ENCODE measurements at places on chromosomes 5 and 9. TPM values are rescaled to one million over a fixed set of nuclear protein-coding genes. Genes with fewer than 3 reads are reported as not detected.

DNA sequence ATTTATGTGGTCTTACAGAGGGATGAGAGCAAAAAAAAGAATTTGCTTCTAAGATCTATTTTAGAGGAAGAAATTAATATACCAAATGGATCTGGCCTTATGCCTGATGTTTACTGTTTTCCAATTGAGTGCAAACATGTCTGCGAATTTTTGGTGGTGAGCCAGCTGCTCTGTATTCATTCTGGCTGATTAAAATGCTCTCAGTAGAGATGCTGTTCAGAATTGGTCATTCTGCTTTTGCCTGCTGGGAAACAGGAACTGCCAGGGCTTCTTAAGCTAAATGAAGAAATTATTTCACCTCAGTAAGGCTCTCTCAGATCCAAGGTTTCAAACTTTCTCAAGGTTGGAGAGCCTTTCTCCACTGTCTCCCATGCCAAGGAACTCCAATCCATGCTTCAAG is 132.0 kb upstream of the SV2C start:
- DNase-seq = no peak

DNA sequence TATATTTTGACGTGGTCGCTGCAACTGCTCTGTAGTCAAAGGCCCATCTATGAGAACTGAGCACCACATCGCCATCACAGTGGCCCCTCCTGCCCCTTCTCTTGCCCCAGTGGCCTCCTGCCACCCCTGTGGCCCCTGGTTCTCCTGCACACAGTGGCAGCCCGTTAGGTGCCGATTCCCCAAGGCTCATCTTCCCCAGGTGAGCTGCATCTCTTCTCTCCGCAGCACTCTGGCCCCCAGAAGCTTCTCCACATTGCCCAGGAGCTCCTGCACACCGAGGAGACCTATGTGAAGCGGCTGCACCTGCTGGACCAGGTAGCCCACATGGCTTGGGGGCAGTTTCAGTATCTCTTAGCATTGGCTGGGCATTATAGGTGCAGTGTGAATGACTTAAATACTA is 55.4 kb downstream of the FGD3 start:
- no peak for DNase-seq

Gene MCC
- 14.0 TPM for total RNA-seq

Gene TAF11L9
- not detected for total RNA-seq

Gene PCDHA13
- 1.5 TPM for total RNA-seq

- DNase-seq = no peak
These were observed 52.6 kb downstream of the PLAC8L1 start for GRCh38 chr5:146052780-146053179.

DNA sequence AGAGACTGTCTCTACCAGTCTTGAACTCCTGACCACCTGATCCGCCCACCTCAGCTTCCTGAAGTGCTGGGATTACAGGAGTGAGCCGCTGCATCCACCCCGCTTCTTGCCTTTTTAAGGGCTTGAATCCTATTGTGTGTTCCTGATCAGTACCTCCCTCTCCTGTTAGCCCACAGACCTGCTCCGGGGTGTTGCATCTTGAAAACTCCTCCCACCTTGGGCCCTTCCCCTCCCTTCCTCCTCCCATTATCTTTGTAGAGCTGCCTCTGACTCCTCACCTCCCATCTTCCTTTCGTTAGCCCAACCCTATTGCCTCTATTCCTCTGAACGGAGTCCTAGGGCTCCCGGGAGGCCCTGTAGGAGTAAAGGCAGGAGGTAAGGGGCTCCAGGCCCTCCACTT is 48.5 kb upstream of the NEK6 start:
- no peak for DNase-seq

GRCh38 chr9:13318027-13318426 is 38.5 kb upstream of the MPDZ start:
- DNase-seq = no peak

DNA sequence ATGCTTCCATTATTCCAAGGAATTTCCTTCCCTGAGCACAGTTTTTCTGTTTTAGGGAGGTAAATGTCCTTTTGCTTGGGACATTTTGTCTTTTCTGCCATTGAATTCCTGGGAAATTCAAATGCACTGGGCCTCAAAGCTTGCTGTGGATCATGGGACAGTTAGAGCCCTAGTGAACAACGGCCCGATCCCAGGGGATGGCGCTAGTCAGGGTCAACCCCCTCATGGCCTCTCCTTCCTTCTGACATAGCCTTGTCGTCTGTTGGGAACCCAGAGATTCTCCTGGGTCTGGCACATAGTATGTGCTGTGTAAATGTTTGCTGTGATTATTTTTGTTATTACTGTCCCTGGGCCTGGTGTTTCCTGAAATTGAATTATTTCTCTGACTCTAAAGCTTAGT is 30.7 kb upstream of the COL15A1 start:
- DNase-seq = peak; percentile 30

GRCh38 chr9:97398999-97399758 is 12.7 kb upstream of the TDRD7 start:
- peak; percentile 91 for DNase-seq

- DNase-seq = no peak
These were observed 413.6 kb upstream of the DAP start for GRCh38 chr5:11174591-11174990.

GRCh38 chr9:131410044-131410491 is 16.2 kb downstream of the PRRC2B start:
- no peak for DNase-seq

Gene ADAMTSL1
- 1.5 TPM for total RNA-seq

- no peak for DNase-seq
These were observed 332.2 kb downstream of the TMEM167A start for GRCh38 chr5:82745016-82745415.

GRCh38 chr5:137228816-137229215 is 270.3 kb downstream of the SPOCK1 start:
- DNase-seq = no peak

GRCh38 chr9:5470816-5471215 is 20.5 kb downstream of the CD274 start:
- no peak for DNase-seq

Gene LHX6
- total RNA-seq = not detected

GRCh38 chr5:44048276-44048984 is 340.8 kb downstream of the FGF10 start:
- DNase-seq = no peak

DNA sequence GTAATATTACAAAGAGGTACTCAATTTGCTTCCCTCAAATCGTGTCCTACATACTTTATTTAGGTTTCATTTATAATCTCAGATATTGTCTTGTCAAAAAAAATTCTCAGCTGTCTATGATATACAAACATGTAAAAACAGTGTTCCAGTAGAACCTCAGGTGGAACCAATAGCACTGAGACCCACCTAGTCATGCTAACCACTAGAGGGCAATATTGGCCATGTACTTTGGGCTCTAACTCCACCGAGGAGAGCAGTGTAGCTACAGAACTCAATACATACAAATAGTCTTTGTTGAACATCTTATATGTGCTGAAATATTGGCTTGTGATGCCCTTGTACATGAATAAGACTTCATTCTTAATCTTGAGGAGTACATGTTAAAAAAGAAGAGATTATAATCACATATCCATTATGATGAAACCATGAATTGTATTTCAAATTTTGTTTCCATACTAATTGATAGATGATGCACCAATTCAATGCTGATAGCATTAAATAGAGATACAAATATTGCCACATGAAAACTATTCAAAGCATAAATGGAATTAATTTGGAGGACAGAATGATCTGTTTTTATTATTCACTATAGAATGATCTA is 71.2 kb upstream of the CNTLN start:
- DNase-seq = no peak

GRCh38 chr9:134313470-134313869 is 12.8 kb upstream of the RXRA start:
- DNase-seq = no peak

Gene SV2C
- 0.05 TPM for total RNA-seq

GRCh38 chr9:112846528-112847488 is 43.9 kb downstream of the SLC46A2 start:
- DNase-seq = no peak

Gene TLX3
- not detected for total RNA-seq

- DNase-seq = no peak
These were observed 102.2 kb upstream of the GNA14 start for GRCh38 chr9:77750284-77750683.

Gene OGN
- 3.9 TPM for total RNA-seq
